AML-193 (cell line): ENCODE measurements at places on chromosomes 5 and 9.

- no peak for DNase-seq
Observed at GRCh38 chr5:104345222-104346016, 782.8 kb upstream of the NUDT12 start.

GRCh38 chr5:53302529-53302928 is 177.9 kb upstream of the FST start:
- no peak for DNase-seq

- no peak for DNase-seq
Observed at GRCh38 chr5:95778713-95779436, 43.7 kb downstream of the GLRX start.

- DNase-seq, result peak; percentile 35
Observed at GRCh38 chr5:68217047-68217355, 1.4 kb downstream of the PIK3R1 start.

- DNase-seq, result no peak
Observed at GRCh38 chr9:114972510-114973136, 42.2 kb upstream of the TNFSF8 start.

GRCh38 chr5:113047733-113048652 is 71.4 kb downstream of the DCP2 start:
- DNase-seq, result no peak

- DNase-seq, result peak; percentile 72
Observed at GRCh38 chr5:163407034-163407655, 30.2 kb upstream of the CCNG1 start.
